ENCODE measurements at places on chromosomes 16 and 17.
A peak's percentile ranks its signal among the peaks of the same experiment; 100 is the strongest.

- DNase-seq, result no peak
Measured at GRCh38 chr17:79453481-79453880, 157.4 kb downstream of the RBFOX3 start.

DNA sequence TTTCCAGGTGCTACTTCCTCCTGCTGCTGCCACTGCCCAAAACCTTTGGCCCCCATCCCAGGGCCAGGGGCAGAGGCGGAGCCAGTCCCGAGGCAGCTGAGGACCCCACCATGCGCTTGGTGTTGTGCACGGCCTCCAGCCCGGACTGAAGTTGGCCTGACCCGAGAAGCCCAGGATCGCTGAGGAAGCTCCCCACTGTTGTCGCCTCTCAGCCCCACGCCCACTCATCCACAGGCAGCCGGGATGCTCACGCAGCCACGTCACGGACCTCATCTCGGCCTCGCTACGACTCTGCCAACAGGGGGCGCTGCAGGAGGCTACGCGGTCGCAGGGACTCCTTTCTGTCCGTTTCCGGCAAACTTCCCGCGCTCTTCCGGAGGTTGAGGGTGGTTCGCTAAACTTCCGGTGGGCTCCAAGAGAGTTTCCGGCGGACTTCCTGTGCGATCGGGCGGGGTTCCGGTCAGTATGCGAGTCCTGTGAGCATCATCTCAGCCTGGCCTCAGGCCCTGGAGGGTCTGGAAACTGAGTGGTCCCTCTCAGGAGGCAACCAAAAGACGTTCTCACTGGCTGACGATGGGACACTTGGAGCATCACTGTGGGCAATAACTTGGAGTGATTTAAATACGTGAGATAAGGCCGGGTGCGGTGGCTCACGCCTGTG is 12.4 kb downstream of the ZG16B start:
- peak; percentile 51 for DNase-seq

- no peak for DNase-seq
Measured at GRCh38 chr17:74260525-74260850, 13.5 kb upstream of the DNAI2 start.

- DNase-seq, result no peak
Measured at GRCh38 chr16:35391328-35391727, 1931.9 kb downstream of the TP53TG3F start.

DNA sequence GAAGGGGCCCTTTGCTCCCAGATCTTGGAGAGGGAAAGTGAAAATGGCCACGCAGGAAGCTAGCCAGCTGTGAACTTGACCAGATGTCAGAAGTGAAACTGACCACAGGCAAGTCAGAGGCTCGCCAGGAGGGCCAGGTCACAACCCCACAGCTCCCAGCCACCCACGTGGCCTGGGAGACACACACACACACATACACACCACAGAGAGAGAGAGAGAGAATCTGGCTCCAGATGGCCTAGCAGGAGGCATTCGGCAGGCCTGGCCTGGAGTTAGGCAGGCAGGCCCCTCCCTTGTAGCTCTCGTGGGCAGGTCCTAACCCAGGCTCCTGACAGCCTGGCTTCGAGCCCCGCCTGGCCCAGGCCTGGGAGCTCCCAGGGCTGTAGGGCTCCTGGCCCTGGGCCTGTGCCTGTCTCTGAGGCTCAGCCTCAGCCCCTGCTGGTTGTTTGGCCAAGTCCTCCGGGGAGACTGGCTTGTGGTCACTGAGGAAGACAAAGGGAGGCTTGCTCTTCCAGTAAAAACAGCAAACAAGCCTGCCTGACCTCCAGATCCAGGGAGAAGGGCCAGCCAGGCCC is 20.2 kb downstream of the NGFR start:
- no peak for DNase-seq

- no peak for DNase-seq
Measured at GRCh38 chr17:61383689-61384201, 15.9 kb upstream of the TBX2 start.

GRCh38 chr17:7058831-7059447 is 15.0 kb upstream of the SLC16A11 start:
- DNase-seq, result no peak

DNA sequence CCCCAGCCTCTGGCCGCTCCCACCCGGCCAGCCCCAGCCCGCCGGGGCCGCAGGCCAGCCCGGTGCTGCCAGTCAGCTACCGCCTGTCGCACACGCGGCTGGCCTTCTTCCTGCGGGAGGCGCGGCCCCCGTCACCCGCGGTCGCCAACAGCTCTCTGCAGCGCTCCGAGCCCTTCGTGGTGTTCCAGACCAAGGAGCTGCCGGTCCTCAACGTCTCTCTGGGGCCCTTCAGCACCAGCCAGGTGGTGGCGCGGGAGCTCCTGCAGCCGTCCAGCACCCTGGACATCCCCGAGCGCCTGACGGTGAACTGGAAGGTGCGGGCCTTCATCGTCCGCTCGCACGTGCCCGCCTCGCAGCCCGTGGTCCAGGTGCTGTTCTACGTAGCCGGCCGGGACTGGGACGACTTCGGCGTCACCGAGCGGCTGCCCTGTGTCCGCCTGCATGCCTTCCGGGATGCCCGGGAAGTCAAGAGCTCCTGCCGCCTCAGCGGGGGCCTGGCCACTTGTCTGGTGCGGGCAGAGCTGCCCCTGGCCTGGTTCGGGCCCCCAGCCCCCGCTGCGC is 46.8 kb downstream of the TMEM132E start:
- no peak for DNase-seq

- DNase-seq, result no peak
Measured at GRCh38 chr16:78628461-78629045, 529.1 kb downstream of the WWOX start.

GRCh38 chr17:44914148-44914547 is 1.2 kb downstream of the GFAP start:
- DNase-seq, result no peak

- DNase-seq, result no peak
Measured at GRCh38 chr17:45117848-45118646, 14.3 kb downstream of the PLCD3 start.

GRCh38 chr16:66007717-66008116 is 358.8 kb upstream of the CDH5 start:
- DNase-seq, result no peak

GRCh38 chr16:64138006-64138405 is 983.9 kb downstream of the CDH11 start:
- DNase-seq, result no peak

- no peak for DNase-seq
Measured at GRCh38 chr17:77343031-77343800, 202.4 kb downstream of the SEC14L1 start.

DNA sequence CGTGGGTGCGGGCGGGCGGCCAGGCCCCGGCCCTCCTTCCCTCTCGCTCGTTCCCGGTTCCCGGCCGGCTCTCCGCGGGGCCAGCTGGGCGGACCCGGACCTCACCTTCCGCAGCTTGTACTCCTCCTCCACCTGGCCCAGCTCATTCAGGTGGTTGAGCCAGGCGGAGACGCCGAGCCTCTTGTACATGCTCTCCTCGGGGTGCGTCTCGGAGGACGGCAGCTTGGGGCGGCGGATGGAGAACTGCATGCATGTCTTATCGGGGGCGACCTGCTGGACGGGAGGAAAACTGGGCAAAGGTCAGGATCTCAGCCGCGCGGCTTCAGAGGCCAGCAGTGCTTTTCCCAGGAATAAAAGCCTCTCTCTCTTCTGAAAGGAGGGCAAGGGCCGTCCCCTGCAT is 85.4 kb downstream of the TBC1D16 start:
- DNase-seq, result no peak

- DNase-seq, result no peak
Measured at GRCh38 chr16:19419698-19420075, 2.0 kb downstream of the TMC5 start.

GRCh38 chr16:24990803-24991202 is 24.4 kb downstream of the ARHGAP17 start:
- DNase-seq, result no peak

DNA sequence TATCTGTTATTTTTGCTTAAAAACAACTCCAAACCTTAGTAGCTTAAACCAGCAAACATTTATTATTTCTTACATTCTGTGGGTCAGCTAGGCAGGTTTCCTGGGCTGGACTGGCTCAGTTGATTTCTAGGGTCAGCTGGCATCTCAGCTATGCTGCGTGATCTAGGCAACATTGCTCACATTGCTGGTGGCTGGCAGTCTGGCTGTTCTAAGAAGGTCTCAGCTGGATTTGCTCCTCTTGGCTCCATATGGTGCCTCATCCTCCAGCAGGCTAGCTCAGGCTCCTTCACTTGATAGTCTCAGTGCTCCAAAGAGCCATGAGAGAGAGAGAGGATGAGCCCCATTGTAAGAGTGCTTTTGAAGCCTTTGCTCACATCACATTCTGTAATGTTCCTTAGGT is 470.6 kb upstream of the CDH5 start:
- DNase-seq, result no peak

GRCh38 chr17:18070861-18071340 is 16.8 kb upstream of the DRG2 start:
- no peak for DNase-seq

DNA sequence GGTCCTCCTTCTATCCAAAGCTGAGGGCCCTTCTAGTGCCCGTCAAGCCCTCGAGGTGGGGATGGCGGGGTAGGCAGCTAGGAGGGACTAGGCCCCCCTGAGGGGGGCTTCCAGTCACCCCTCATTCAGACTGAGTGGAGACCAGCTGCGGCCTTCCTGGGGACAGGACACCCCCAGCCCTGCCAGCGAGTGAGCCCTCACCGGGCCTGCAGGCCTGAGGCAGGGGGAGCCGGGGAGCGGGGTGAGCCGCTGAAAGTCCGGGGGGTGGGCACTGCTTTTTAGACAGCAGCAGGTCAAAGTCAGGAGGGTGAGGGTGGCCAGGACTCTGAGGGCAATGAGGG is 8.7 kb upstream of the KREMEN2 start:
- DNase-seq, result no peak

GRCh38 chr16:76755496-76755895 is 435.5 kb upstream of the MON1B start:
- no peak for DNase-seq

DNA sequence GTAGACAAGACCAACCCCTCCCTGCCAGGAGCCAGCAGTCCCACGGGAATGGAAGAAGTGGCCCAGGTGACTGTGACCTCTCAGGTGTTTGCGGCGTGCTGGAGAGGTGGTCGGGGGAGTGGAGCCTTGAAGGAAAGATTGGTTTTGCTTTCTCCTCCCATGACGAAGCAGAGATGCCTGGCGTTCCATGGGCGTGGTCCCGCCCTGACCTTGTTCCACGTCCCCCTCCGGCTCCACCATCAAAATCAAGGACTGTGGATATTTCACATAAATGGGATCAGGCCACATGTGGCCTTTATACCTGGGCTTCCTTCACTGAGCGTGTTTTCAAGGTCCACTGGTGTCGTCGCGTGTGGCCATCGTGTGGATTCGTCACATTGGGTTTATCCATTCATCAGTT is 270.6 kb upstream of the TNRC6C start:
- no peak for DNase-seq

GRCh38 chr17:2854143-2855055 is 58.2 kb downstream of the RAP1GAP2 start:
- DNase-seq, result no peak

DNA sequence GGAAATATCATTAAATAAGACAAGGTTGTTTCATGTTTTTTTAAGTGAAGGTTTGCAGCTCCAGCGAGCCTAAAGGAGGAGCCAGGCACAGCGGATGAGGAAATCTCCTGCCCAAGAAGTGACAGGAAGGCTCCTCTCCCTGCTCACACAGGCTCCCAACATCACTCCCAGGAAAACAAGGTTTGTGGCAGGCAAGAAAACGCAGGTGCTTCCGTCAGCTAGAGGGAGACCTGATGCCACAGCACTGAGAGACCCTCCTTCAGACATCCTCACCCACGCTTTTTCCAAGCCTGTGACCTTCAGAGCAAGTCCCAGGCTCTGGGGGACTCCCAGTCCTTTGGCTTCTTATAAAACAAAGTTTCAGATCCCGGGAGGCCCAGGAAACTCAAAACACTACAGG is 89.7 kb downstream of the ZNF423 start:
- DNase-seq, result no peak

- no peak for DNase-seq
Measured at GRCh38 chr16:49806446-49806845, 49.5 kb downstream of the ZNF423 start.

DNA sequence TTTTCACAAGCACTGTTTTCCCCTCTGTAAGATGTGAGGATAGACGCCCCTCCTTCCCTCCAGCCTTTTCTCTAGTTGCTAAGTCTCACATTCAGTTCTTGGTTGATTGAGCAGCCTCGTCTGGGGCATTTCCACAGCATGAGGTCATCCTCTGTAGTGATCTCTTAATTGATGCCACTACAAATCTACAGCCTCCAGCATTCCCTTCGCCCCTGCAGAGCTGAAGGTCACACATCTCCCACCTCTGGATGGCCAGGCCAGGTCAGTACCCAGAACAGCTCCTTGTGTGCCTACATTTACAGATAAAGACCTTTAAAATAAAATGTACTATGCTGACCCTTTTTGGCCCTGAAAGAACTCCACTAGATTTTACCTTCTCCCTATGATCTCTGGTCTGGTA is 32.5 kb upstream of the CDH11 start:
- DNase-seq, result no peak

DNA sequence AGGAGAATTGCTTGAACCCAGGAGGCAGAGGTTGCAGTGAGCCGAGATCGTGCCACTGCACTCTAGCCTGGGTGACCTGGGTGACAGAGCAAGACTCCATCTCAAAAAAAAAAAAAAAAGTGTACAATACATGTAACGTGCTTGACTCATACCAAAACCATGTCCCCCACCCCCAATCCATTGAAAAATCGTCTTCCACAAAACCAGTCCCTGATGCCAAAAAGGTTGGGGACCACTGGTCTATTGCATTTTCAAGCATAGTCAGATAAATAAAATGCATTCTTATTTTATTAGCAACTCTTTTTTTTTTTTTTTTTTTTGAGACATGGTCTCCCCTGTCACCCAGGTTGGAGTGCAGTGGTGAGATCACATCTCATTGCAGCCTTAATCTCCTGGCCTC is 52.1 kb downstream of the COPRS start:
- no peak for DNase-seq

DNA sequence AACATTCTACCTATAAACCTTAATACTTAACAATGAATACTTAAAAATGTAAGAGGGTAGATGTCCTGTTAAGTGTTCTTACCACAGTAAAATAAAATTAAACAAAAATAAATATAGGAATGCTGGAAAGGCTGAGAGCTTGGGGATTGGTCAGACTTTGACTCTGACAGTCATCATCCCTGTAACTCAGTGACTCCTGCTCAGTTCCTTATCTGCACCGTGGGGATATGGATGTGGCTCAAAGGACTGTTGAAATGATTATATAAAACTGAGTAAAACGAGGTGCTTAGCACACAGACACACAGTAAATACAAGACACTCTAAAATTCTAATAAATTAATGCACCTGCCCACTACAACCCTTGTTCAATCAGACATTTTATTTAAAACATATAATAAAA is 338.6 kb downstream of the TMEM114 start:
- DNase-seq, result no peak

GRCh38 chr16:70381604-70382342 is 35.1 kb downstream of the DDX19A start:
- no peak for DNase-seq

DNA sequence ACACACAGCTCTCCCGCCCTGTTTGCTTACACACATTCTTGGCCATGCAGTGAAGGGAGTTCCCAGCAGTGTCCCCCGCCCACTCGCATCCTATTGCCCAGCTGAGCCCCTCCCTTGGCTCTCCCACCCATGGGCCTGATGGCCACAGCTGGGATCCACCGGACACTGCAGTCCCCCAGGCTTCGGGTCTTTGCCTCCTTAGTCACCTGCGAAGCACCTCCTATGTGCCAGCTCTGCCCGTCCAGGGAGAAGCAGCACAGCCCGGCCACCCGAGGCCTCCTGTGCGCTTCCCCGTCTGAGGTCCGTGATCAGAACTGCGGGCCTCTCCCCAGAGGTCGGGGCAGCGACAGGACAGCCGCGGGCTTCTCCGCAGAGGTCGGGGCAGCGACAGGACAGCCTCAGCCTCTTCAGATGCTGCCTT is 136.9 kb downstream of the BANP start:
- DNase-seq, result no peak

Data from stimulated activated CD8-positive, alpha-beta memory T cell treated with anti-CD3 and anti-CD28 coated beads, Interleukin-12 subunit alpha, Interleukin-12 subunit beta, amount 100 ng/mL, for 4 hours (primary cell).